Inflammatory macrophage (primary cell): ENCODE measurements at places on chromosomes 11 and 22.

GRCh38 chr11:114762408-114762807 is 84.1 kb downstream of the NXPE2 start:
- peak; percentile 59 for DNase-seq

- DNase-seq: no peak
These were observed at the start of gene FIBIN for GRCh38 chr11:26993965-26994457. Gene FIBIN (plus strand): TSS chr11:26994112. CDS start chr11:26994527, 415 bp downstream.

DNA sequence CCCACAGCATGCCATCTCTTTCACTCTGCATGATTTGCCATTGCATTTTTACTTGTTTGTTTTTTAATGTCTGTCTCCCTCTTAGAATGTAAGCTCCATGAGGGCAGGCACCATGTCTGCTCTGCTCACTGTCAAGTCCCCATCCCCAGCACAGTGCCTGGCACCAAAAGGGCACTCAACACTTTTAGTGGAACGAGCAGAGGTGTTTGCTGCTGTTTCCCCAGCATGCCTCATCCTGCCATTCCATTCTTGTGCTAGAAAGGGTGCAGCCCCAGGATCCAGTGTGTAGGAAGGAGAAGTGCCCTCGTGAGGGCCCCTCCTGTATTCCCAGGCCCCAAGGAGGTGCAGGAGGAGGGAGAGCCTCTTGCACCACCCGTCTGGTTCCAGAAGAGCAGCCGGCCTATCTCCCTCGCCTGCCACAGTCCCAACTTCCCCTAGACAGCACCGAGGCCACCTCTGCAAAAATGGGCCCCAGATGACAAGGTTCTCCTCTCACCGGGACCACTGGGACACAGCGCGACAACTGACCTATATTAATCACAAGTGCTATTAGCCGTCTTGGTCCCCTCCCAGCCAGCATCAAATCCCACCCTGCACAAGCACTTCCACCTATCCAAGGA is 33.3 kb upstream of the CACNG2 start:
- peak; percentile 67 for DNase-seq

DNA sequence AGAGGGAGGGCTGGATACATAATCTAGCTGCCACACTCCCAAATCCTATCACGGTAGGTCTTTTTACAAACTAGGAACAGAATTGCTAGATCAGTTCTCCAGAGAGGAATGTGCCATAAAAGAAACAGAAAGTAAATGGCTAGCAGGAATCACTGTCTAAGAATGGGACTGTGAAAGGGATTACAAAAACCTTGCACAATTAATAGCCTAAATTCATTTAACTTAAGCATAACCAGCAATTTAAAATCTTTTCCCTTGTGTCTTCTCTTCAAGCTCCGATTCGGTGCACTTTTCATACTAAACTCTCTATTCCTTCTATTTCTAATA is 35.2 kb downstream of the APOL5 start:
- DNase-seq: no peak

- no peak for DNase-seq
These were observed 46.0 kb downstream of the RPL27A start for GRCh38 chr11:8728563-8728962.

- no peak for DNase-seq
These were observed 211.7 kb downstream of the NXPE2 start for GRCh38 chr11:114890038-114890437.

DNA sequence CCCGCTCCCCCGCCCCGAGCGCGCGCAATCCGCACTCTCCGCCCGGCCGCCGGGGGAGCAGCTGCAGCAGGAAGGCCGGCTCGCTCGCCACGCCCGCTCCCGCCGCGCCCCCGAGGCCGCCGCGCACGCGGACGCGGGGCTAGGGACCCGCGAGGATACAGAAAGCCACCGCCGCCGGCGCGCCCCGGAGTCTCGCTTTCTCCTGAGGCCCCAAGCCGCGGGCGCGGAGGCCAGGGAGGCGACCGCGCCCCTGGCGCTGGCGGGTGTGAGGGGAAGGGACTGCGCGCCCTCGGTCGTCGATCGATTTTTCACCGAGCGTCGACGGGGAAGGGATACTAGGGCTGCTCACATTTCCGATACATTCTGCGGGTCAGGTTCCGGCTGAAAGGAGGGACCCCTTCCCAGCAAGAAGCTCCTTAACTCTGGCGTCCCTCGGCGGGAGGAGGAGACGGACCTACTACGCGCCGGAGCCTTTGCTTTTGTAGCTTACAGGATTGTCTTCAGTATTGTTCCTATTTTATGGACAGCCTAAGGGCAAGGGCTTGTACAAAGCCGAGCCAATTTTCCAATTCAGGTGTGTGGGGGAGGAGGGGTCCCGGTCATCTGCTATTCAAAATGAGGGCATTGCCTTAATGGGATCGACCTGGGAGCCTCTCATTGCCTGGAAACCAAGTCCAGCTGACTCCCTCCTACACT is 416 bp upstream of the GAB2 start:
- DNase-seq: peak; percentile 89

GRCh38 chr11:21912285-21912684 is 280.6 kb upstream of the ANO5 start:
- DNase-seq: peak; percentile 81

- DNase-seq: no peak
These were observed at the start of gene VPREB3 for GRCh38 chr22:23754220-23754919. Gene VPREB3 (minus strand): TSS chr22:23754425. CDS start chr22:23754363, 62 bp downstream.

DNA sequence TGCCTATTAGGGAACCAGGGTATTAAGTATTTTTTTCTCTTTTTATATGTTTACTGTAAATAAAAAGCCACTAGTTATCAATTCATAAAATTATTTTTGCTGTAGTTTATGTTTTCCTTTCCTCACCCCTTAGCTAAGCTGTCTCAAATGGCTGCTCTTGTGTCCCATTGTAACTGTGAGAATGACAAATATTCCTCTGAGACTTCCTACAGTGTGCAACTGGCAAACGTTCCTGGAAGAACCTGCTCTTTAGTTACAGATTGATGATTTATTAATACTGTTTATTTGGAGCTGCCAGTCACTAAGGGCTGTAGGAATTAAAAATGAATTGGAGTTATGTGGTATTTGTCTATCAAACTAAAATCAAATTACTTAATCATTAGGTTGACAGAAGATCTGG is 675.4 kb upstream of the ARHGAP42 start:
- DNase-seq: no peak

GRCh38 chr11:111736621-111737443 is 29.4 kb downstream of the PPP2R1B start:
- no peak for DNase-seq

DNA sequence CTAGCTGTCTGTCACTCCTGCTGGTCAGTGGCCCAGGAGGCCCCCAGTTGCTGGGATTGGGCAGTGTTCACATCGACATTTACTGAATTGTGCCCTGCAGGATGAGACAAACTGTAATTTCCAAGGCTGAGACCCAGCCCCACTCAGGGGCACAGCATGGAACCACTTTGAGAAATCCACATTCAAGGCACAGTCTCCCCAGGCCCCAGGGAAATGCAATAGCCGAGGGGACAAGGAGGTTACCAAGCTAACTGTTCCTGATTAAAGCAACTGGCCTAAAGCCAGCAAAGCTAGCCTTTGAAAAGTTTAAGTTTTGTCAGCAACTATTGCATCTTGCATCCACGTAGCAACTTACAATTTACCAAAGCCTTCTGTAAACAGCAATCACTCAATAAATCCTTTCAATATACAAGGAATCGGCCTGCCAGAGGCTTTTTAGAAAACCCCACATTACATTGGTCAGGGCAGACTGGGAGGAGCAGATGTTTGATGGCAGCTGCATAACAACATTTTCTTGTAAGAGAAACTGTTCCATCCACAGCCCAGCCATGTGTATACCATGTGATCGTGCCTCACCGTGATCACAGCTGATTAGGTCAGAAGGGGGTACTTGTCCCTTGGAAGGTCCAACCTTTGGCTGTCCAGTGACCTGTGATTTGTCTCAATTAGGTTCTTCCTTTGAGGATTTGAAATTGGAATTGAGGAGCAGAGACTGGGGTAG is 103.9 kb downstream of the TENM4 start:
- no peak for DNase-seq
